ENCODE measurements at places on chromosomes 5 and 9. TPM values are rescaled to one million over a fixed set of nuclear protein-coding genes. Genes with fewer than 3 reads are reported as not detected.

MRNIP gene
- 11.9 TPM for total RNA-seq

TAF11L10 gene
- not detected for total RNA-seq

PRLR gene
- total RNA-seq = not detected

PCDHAC2 gene
- total RNA-seq = 0.34 TPM

CHMP5 gene
- 106 TPM for total RNA-seq

SPATA31A3 gene
- total RNA-seq = not detected

GFRA3 gene
- total RNA-seq = not detected

SPATA24 gene
- total RNA-seq = 10.0 TPM

F12 gene
- 0.85 TPM for total RNA-seq

IQGAP2 gene
- total RNA-seq = 2.7 TPM

CCL27 gene
- not detected for total RNA-seq

CCDC112 gene
- 5.9 TPM for total RNA-seq

HSD17B3 gene
- total RNA-seq = not detected

PCDHB13 gene
- 1.4 TPM for total RNA-seq

Data from dermis blood vessel endothelial cell (primary cell).